Fibroblast of skin of right quadriceps (primary cell): ENCODE measurements at places on chromosomes 5 and 9.

DNA sequence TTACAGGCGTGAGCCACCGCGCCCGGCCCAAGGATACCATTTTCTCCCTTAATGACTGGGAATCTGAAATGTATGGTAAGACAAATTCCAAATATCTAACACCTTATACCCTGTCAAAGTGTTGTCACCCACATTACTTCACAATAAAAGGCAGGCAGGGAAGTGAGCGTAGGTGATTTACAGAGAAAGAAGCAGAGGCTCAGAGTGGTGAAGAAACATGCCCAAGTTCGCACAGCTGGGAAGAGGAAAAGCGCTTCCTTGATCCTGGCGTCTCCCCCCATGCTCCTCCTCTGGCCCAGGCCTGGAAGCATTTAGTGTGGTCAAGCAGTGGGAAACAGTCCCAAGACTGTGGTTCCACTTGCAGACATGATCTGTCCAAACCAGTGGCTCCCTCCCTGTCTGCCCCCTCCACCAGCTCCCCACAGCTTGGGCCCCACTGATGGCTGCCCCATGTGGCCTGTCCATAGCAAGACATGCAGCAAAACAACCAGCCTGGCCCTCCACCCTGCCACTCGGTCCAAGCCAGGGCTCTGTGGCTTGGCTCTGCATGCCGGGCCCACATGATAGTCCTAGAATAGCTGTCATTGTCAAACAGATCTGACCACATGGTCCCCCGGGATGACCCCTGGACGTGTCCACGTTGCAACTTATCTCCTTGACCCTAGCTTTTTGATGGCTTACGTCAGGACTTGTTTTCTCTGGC lies 107.2 kb downstream of the TTLL11 start:
- no peak for DNase-seq

GRCh38 chr5:111278858-111279504 lies 54.8 kb downstream of the CAMK4 start:
- peak; percentile 30 for DNase-seq

DNA sequence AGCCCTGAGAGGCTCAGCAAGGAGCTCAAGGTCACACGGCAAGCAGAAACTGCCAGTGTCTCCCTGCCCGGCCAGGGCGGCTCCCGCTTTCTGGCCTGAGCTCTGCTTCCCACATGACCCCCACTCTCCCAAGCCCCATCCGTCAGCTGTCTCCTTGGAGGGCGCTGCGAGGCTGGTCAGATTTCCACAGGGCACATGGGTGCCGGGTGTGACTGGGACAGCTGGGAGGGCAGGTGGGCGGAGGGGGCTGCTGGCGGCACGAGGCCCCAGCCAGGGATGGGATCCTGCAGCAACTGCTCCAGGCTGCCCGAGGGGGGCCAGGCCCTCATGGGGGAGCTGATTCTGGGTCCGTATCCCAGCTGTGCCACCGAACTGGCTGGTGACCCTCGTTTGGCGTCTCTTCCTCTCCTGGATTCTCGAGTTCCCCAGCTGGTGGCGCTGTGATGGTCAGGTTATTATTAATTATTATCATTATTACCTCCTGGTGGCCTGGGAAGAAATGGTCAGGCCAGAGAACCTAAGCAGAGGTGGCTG lies 12.9 kb upstream of the WDR38 start:
- DNase-seq, result no peak

DNA sequence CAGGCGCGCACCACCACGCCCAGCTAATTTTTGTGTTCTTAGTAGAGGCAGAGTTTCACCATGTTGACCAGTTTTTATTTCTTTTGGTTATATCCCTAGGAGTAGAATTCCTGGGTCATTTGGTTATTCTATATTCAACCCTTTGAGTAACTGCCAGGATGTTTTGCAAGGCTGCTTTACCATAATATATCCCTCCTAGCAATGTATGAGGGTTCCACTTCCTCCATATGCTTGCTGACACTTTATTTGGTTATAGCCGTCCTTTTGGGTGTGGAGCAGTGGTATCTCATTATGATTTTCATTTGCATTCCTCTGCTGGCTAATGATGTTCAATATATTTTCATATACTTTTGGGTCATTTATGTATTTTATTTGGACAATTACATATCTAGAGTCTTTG lies 81.2 kb downstream of the RAB24 start:
- no peak for DNase-seq

- DNase-seq, result no peak
Observed at GRCh38 chr5:50768634-50769033, 102.2 kb downstream of the PARP8 start.

DNA sequence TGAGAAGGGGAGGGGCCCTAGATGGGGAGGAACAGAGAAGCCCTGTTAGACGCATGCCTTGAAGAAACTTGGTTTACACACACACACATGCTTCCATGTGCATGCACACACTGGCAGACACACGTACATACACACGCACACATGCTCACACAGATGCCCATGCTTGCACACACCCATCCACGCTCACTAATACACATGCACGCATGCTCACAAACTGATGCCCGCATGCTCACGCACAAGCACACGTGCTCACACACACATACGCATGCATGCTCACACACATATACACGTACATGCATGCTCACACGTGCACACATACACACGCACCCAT lies 32.1 kb upstream of the EGFL7 start:
- DNase-seq, result no peak

DNA sequence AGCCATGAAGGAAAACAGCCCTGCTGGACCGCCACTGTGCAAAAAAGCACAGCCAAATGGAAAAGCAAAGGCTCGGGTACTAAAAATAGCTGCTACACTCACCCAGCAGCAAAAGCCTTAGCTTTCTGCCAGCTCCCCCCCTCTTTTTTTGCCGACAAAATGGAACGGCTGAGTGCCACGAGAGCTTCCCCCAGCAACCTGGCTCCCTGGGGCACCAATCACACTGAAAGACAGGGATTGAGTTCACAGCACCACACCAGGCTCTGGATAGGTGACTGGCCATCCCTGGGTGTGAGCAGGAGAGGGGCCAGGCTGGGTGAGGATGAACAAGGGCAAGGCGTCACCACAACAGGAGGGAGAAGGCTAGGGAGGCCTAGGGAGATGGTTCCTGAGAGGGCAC lies 66.7 kb downstream of the SIL1 start:
- DNase-seq, result peak; percentile 58

GRCh38 chr9:79011461-79011860 lies 560.3 kb upstream of the TLE4 start:
- no peak for DNase-seq

- peak; percentile 72 for DNase-seq
Observed at GRCh38 chr5:140351609-140352334, 5.4 kb upstream of the HBEGF start.

- DNase-seq, result peak; percentile 88
Observed at GRCh38 chr9:134591573-134591981, 50.0 kb upstream of the COL5A1 start.

GRCh38 chr5:62643556-62644451 lies 65.2 kb downstream of the LRRC70 start:
- DNase-seq, result no peak

- DNase-seq, result no peak
Observed at GRCh38 chr5:139569270-139569955, 8.3 kb downstream of the UBE2D2 start.

GRCh38 chr5:160366230-160366629 lies 4.2 kb downstream of the C1QTNF2 start:
- no peak for DNase-seq

DNA sequence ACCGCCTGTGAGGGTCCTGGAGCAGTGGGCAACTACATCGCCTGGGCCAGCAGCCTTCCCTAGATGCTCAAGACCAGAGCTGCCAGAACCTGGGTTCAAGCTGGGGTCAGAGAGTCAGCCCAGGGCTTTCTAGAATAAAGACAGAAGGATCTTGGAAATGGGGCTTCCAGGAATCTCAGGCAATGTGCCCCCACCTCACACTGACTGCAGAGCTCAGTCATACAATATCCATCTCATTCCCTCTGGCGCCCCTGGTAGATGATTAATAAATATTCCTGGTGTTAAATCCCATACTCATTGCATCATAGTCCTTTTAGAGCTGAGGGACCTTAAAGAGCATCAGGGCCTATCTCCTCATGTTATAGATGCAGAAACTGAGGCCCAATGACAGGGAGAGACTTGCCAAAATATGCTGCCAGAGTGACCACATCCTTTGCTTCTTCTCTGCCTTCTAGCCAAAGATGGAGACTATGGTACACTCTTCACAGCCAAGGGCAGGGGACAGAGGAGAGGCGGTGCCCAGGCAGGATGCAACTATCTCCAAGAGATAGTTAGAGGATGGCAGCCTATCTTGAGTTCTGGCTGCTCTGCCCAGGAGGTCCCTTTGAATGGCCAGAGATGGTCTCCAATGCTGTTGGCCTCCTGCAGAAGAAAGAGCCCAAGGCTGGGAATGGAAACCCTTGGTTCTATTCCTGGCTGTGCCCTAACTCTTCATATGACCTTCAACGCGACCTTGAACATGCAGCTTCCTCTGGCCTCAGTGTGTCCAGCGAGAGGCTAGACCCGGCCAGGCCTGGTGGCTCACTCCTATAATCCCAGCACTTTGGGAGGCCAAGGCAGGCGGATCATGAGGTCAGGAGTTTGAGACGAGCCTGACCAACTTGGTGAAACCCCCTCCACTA lies 36.2 kb upstream of the IL17B start:
- DNase-seq, result peak; percentile 54

DNA sequence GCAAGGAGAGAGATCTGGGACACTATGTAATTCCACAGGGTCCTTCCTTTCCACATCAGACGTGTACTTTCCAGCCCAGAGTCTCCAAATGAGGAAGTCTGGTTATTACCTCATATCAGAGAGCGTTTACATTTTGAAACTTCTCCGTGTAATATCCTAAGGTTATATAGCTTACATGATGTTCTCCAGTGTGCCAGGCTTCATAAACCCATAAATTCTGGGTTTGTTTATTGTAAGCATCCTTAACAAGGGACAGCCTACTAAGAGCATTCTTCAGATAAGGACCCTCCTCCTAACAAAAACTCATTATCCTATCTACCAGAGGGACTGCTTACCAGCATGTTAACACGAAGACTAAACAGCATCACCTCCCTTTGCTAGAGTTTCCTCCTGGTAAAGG lies 17.9 kb downstream of the SRFBP1 start:
- no peak for DNase-seq

- no peak for DNase-seq
Observed at GRCh38 chr9:136312009-136312375, 8.1 kb upstream of the CCDC187 start.

DNA sequence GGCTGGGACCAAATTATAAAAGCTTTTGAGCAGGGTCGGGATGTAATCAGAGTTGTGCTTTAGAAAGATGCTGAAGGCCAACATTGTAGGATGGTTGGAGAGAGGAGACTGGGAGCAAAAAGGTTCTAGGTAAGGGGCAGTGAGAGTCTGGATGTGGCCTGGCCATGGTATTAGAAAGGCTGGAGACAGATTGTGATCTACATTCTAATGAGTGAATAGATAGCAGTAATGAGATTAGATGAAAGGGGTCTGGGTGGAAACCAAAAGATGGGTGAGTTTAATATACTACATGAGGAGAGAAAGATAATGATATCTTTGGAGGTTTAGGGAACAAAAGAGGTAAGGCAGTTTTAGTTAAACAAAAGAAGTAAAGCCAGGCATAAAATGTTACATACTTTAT lies 88.8 kb upstream of the SH3GL2 start:
- no peak for DNase-seq

- no peak for DNase-seq
Observed at GRCh38 chr5:11105696-11106095, 344.7 kb upstream of the DAP start.

GRCh38 chr5:54296386-54296785 lies 14.0 kb downstream of the ARL15 start:
- no peak for DNase-seq

- peak; percentile 96 for DNase-seq
Observed at GRCh38 chr9:6938447-6938846, 180.7 kb downstream of the KDM4C start.

GRCh38 chr9:76370396-76371023 lies 23.7 kb downstream of the RFK start:
- DNase-seq, result no peak

GRCh38 chr5:76337953-76338451 lies 65.1 kb upstream of the IQGAP2 start:
- peak; percentile 58 for DNase-seq

GRCh38 chr9:131082774-131083512 lies 13.4 kb upstream of the AIF1L start:
- no peak for DNase-seq

DNA sequence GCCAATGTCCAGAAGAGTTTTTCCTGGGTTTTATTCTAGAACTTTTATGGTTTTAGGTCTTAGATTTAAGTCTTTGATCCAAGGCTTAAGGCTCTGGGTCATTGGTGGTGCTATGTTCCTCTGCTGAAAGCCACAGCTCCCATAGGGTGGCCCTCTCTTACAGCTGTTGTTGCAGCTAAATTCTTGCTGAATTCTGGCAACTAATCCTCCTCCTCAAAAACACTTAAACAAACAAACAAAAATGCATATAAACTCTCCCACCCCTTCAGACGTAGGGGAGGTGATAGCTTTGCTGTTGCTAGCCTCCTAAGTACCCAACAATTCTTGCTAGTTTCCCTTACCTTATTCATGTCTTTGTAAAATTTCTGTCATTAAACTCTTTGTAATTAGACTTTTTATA lies 30.2 kb downstream of the IQGAP2 start:
- DNase-seq, result no peak

GRCh38 chr9:630817-631216 lies 210.7 kb upstream of the DMRT1 start:
- no peak for DNase-seq

DNA sequence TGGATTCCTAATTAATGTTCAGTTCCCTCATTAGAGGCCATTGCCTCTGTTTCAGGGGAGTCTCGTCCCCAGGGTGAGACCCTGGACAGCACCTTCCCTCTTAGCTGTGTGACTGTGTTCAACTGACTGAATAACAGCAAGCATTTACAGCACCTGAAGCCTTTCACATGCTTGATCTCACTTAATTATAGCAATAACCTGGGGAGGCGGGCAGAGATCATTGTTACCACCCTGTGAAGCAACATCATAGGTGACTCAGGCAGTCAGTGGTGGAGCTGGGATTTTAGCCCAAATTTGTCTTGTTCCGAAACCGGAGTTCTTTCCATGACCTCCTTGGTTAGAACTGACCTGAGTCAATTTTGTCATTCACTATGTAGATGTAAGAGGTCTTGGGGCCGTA lies 105.2 kb upstream of the RAD23B start:
- DNase-seq, result no peak

DNA sequence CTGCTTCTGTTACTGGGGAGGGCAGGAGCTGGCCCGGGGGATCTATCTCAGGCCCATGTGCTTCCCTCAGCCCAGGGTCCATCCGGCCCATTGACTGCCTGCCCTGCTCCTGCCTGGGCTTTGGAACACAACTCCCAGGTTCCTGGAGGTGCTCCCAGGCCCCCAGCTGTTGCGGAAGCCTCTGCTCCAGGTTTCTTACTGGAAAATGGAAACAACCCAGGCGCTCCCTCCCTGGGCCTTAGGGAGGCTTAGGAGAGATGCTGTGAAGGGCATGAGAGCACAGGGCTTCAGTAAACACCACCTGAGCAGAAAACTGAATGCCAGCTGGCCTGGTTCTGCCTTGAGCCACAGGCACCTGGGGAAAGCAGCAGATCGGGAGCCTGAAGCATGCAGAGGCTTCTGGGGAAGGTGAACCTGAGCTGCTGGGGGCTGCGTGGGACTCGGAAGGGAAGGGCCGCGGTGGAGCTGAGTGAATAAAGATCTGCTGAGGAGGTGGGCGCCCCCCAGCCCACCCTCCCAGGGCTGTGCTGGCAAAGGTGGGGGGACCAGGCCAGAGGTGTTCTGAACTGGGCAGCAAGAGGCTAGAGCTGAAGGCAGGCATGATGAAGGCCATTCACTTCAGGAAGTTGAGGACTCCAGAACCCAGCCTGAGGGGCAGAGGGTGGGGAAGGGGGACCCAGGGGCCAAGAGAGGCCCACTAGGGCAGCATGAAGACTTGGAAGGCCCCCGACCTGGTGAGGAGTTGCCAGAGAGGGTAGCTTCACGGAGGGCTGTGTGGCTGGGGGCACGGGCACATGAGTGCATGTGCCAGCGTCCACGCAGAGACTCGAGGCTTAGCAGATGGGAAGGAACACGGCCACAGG lies 64.8 kb downstream of the SHB start:
- no peak for DNase-seq
